ENCODE measurements at places on chromosomes 1 and 21.

DNA sequence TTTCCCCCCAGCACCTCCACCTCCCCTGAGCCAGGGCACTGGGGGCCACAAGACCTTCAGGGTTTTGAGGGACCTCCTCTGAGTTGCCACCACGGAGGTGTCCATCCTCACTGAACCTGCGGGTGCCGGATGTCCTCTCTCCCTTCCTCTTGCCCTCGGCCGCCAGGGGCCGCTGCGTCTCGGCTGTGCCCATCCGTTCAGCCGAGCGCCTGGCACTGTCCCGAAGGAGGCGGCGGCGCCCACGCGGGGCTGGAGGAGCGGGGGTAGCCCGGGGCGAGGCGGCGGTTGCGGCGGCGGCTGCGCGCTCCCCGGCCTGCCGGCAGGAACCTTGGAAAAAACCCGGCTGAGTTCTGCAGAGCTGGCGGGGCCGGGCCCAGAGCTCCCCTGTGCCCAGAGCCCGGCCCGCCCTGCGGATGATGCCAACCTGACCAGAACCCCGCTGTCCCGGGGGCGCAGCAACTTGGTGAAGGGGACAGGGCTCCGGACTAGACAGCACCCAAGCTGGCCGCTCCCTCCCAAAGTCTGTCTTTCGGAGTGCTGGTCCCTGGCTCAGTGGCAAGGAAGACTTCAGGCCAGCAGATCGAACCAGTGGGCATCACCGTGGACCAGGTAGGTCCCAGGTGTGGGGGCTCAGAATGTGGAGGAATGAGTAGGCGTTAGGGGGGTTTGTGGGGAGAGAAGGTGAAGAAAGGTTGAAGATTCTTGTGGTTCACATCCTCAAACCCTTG is 3.7 kb upstream of the PPM1J start:
- peak; percentile 79 for DNase-seq

DNA sequence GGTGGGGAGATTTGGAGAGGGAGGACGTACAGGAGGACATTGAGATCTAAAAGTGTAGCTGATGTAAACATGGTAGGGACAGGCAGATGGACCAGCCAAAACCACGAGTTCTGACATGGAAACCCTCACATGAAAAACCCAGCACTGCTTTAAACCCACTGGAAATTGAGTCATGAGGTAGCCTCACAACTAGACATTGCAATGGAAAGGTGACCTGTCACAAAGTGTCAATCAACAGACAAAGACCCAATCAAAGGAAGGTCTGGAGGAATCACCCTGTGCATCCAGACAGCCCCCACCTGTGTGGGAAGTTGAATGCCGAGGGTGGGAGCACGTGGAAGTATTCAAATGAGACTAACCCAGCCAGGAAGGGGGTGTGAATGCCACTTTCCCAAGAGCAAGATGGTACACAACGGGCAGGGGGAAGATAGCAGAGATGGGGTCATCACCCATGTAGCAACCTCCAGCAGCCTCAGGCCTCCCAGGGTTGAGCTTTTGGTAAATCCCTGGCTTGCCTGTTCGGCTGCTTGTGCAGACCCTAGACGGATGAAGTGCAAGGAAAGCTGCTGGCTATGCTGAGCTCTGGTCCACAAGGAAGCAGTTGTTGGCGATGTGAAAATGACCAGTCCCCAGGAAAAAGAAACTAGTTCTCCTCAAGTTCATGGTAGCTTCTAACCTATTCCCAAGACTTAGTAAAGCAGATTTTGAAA is 5.6 kb downstream of the FCMR start:
- DNase-seq = no peak

- no peak for DNase-seq
These were observed 1528.0 kb downstream of the BRINP3 start for GRCh38 chr1:188949701-188950100.

DNA sequence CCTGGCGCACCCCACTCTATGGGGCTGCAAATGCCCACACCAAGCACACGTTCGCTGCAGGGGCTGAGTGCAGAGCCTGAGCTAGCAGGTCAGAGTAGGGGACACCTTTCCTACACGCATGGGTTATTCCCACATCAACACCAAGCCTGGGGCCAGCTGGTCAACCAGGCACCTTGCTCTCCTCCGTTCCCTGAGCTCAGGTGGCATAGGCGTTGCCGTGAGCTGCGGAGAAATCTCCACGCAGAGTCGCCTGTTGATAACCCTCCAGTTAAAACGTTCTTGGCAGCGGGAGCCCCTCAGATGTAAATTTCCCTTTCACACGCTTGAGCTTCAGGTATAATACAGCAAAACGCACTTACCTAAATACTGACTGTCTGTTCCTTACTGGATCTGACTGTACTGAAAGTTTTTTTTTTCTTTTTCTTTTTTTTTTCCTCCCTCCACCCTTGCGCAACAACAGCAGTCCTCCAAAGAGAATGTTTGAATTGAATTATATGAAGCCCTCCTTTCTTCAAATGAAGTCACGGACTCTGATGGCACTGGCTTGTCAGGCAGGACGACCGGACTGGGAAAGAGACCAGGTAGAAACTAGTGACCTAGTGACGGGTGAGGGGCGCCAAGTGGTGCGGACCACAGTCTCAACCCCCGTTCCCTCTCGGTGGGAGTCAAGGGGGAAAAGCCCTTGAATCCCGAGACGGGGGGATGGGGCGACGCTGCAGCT is 2.1 kb downstream of the BRINP3 start:
- DNase-seq = no peak

DNA sequence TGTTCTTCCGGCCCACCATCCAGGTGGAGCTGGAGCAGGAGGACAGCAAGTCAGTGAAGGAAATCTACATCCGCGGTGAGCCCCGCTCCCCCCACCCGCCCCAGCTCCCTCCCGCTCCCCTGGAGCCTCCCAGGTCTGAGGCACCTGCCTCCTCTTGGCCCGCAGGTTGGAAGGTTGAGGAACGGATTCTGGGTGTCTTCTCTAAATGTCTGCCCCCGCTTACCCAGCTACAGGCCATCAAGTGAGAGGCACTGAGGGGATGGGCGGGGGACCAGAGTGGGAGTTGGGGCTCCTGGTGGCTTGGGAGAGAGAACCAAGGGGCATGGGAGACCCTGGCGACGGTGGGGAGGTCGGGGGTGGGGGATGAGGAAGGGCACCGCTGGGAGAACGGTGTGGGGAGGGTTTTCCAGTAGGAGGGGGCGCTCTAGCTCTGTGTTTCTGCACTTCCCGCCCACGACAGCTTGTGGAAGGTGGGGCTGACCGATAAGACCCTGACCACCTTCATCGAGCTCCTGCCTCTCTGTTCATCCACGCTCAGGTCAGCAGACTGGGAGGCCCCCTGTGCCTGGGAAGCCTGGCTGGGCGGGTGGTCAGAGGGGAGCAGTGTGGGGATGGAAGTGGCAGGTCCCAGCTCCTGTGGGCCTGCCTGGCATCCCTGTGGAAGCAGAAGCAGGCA is 4.2 kb downstream of the LRRC71 start:
- DNase-seq = no peak

DNA sequence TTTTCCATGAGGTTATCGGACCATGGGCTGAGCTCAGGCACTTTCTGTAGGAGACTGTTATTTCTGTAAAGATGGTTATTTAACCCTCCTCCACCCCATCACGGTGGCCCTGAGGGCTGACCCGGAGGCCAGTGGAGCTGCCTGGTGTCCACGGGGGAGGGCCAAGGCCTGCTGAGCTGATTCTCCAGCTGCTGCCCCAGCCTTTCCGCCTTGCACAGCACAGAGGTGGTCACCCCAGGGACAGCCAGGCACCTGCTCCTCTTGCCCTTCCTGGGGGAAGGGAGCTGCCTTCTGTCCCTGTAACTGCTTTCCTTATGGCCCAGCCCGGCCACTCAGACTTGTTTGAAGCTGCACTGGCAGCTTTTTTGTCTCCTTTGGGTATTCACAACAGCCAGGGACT is 2.6 kb upstream of the CCDC28B start:
- no peak for DNase-seq

- peak; percentile 40 for DNase-seq
These were observed 31.4 kb upstream of the S1PR1 start for GRCh38 chr1:101205457-101205856.

DNA sequence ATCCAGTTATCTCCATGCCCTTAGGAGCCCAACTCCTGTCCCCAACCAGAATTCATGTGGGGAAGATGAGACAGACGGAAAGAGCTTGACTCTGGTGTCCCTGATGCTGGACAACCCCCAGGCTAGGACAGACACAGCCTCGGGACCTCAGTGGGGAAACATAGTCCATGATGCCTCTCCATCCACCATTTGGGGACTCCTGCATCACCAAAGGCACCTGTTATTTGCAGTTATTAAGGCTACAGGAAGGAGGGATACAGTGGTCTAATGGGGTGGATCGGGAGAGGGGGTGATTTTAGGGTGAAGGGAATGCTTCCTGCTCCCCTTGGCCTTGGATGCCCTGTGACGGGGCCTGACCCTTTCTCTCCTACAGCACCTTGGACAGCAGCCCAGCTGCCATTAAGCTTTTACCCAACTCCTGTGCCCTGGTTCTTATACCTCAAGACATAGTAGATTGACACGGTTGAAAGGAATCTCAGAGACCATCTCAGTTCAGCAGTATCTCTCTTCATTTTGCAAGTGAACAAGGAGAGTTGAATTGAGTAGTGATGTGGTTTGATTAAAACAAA is 111.6 kb downstream of the MATN1 start:
- no peak for DNase-seq

- no peak for DNase-seq
These were observed 113.1 kb downstream of the PCP4 start for GRCh38 chr21:39980241-39980820.

DNA sequence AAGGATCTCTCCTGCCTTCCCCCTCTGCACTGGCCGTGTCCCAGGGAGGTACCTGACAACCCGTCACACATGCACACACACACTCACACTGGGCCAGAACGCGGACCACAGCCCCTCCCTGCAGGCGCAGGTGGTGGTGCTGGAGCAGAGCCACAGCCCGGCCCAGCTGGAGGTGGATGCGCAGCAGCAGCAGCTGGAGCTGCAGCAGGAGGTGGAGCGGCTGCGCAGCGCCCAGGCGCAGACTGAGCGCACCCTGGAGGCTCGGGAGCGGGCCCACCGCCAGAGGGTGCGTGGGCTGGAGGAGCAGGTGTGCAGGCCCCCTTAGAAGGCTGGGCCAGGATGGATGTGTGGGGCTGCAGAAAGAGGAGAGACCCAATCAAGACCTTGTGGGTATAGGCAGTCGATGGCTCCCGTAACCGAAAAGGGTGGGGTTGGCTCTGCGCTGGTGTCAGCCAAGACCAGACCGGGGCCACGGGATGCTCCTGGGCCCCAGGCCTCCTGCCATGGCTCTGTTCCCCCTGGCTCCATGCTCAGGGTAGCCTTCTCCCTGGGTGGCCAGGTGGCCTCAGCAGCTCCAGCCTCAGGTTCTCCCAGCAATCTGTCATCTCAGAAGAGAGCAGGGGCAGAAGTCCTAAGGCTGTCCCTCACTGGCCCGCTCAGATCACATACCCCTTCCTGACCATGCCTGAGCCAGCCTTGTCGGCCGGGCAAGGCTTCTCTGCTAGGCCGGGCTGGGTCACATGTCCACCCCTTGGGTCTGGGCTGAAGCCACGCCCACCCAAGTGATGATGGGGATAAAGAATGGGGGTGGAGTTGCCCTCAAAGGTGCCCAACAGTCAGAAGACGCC is 8.9 kb downstream of the MFAP2 start:
- no peak for DNase-seq

- DNase-seq = no peak
These were observed 391.9 kb downstream of the SIPA1L2 start for GRCh38 chr1:232238009-232238408.

DNA sequence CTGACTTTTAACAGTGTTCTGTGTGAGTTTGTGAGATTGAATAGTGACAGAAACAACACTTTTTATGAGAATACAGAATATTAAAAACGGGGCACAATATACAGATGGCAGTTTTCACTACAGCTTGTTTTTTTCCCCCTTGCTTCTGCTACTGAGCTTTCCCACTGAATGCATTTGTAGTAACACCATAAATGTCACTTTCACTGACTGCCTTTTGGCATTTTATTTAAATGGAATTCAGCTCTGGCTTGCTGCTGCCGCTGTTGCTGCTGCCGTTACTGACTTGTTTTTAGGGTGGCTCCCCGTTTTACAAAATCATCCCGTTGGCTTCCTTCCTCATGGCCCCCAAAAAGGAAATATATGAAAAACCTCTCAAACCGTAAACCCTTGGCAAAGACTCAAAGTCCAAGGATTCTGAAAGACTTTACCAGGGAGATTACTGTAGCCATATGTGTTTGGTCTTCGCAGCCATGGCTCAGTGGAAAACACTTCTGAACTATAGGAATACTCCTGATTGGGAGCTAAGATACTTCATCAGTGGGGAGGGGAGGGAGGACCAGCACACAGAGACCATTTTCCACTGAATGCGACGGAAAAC is 151.0 kb downstream of the NUF2 start:
- DNase-seq = no peak

DNA sequence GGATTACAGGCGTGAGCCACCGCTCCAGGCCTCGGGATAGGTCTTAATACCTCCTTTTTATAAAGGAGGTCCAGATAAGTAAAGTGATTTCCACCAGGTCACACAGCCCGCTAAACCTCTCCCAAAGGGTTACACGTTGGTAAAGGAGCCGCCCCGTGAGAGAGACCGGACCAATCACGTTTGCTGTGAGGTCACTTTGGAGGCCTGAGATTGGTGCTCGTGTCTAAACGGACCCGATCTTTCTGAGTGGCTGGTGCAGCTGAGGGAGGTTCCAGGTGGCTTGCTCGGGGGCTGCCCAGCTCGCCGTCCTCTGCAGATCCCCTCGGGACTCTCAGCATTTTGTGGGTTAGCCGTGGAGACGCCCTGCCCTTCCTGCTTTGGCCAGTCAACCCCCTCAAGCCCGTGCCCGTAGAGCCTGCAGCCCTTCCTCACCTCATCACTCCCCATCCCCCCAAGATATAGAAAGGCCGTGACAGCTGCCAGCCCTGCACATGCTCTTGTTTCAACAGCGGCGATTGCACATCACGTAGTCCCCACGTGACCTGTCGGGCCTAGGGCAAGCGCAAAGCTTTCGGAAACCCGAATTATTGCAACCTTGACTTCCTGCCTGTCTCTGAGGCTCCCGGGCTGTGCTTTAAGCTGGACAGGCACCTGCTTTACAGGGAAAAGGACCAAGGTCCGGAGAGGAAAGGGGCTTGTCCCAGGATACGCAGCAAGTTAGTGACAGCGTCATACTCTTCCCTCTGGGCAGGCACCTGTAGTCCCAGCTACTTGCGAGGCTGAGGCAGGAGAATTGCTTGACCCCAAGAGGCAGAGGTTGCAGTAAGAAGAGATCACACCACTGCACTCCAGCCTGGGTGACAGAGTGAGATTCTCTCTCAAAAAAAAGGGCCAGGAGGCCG is 5.0 kb upstream of the COA7 start:
- DNase-seq = peak; percentile 93

- DNase-seq = no peak
These were observed 70.1 kb upstream of the LRRC7 start for GRCh38 chr1:69497441-69498221.

DNA sequence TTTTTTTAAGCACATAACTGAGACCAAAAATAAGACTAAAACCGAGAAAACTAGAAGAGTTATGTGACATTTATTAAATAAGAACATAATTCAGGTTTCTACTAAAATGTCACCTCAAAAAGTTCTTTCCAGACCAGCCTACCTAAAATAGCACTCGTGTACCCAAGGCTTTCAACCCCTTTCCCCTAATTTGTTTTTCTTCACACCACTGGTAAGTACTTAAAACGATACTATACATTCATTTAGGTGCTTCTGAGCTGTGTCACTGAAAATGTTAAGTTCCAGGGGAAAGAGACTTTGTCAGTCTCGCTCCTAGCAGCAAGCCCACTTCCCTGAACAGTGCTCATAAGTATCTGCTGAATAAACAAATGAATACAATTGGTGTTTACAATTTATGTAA is 6.8 kb downstream of the RRAGC start:
- DNase-seq = peak; percentile 86
